ENCODE measurements at places on chromosomes 2 and 18. TPM values are rescaled to one million over a fixed set of nuclear protein-coding genes. Genes with fewer than 3 reads are reported as not detected.
A peak's percentile ranks its signal among the peaks of the same experiment; 100 is the strongest.

- no peak for DNase-seq
Measured at GRCh38 chr2:42875880-42876279, 83.5 kb upstream of the HAAO start.

- no peak for DNase-seq
Measured at GRCh38 chr18:44946529-44947113, 265.9 kb downstream of the SETBP1 start.

DNA sequence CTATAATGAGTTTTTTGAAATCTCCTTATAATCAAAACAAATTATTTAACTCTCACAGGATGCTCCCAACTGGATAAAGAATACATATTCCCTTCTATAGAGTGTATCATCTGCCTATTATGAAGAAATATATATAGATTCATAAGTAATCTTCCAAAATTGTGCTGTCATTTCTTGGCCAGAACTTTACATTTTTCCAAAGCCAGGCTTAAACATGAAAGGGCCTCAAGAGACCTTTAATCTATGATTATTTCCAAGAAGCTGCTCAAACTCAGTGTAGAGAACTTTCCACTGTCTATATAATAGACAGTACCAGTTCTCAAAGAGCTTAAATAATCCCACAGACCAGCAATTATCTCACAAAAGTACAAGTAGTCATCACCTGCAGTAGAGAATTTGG lies 211.0 kb downstream of the AKAIN1 start:
- DNase-seq, result no peak

GRCh38 chr2:111900859-111901258 lies 2.5 kb downstream of the MERTK start:
- DNase-seq, result peak; percentile 33

- DNase-seq, result no peak
Measured at GRCh38 chr2:230043461-230043860, 25.3 kb downstream of the SLC16A14 start.

- peak; percentile 53 for DNase-seq
Measured at GRCh38 chr2:3789256-3789655, 85.9 kb downstream of the DCDC2C start.

- no peak for DNase-seq
Measured at GRCh38 chr2:222421626-222422025, 2.7 kb upstream of the SGPP2 start.

GRCh38 chr2:160111951-160112798 lies 49.8 kb upstream of the PLA2R1 start:
- DNase-seq, result no peak

GRCh38 chr2:75047992-75048625 lies 89.7 kb downstream of the POLE4 start:
- peak; percentile 41 for DNase-seq

DNA sequence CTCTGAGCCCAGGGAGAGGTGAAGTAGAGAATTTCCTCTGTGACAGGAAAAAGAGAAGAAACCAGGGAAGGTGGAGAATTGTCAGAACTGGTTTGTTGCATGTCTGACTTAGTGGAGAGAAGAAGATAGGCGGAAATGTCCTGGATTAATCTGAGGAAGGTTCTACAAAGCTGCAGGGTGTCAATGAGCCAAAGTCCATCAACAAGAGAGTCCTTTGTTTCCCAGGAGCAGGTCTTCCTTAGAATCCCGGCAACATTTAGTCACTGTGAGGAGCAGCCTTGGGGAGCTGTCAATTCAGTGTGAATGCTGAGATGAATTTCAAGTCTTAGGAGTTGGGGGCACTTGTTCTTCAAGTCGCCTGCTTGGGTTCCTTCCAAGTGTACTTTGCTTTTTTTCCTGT lies 88.4 kb upstream of the CELF4 start:
- no peak for DNase-seq

- DNase-seq, result no peak
Measured at GRCh38 chr2:30656079-30656478, 151.2 kb downstream of the CAPN13 start.

- DNase-seq, result peak; percentile 79
Measured at GRCh38 chr2:67322353-67323001, 74.7 kb upstream of the ETAA1 start.

- no peak for DNase-seq
Measured at GRCh38 chr2:214575030-214575429, 164.2 kb downstream of the VWC2L start.

DNA sequence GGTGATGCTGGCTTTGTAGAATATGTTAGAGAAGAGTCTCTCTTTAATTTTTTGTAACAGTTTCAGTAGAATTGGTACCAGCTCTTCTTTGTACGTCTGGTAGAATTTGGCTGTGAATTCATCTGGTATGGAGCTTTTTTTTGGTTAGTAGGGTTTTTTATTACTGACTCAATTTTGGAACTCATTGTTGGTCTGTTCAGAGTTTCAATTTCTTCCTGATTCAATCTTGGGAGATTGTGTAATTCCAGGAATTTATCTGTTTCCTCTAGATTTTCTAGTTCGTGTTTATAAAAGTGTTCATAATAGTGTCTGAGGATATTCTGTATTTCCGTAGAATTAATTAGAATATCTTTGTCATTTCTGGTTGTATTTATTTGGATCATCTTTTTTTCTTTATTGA lies 943.5 kb downstream of the TRIB2 start:
- DNase-seq, result no peak

DNA sequence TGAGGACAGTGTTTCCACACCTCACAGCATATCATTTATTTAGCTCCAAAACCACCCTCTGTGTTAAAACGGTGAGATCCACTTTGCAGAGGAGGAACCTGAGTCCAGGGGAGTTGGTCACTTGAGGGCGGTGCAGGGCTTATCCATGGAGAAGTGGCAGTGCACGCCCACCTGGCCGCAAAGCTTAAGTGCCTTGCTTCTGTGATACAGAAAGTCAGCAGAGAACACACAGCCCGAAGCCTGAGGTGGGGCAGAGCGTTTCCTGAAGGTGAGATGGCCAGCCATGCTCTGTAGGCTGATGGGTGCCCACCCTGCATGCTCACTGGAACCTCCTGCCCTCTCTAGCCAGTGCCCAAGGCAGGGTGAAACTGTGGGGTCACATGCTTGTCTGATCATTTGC lies 87.3 kb downstream of the SH3RF3 start:
- DNase-seq, result no peak

DNA sequence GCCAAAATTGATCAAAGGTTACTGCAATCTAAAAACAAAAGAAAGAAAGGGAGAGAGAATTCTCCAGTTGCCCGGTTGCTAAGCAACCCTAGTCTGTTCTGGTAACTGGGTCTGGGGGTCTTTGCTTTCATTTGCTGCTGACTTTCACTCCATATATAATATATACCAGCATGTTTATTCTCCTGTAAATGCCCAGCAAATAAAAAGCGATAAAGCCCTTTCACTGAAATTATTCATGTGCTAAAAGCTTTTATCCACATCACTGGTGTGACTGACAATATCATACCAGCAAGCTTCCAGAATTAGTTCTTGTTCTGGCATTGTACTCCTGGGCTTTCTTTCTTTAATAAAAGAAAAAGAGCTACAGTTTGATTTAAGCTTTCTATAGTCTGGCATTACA lies 75.5 kb upstream of the ST8SIA3 start:
- no peak for DNase-seq

- DNase-seq, result peak; percentile 50
Measured at GRCh38 chr2:201644001-201644400, 698 bp upstream of the TMEM237 start.

GRCh38 chr2:1418566-1418965 lies 5.3 kb downstream of the TPO start:
- DNase-seq, result no peak

DNA sequence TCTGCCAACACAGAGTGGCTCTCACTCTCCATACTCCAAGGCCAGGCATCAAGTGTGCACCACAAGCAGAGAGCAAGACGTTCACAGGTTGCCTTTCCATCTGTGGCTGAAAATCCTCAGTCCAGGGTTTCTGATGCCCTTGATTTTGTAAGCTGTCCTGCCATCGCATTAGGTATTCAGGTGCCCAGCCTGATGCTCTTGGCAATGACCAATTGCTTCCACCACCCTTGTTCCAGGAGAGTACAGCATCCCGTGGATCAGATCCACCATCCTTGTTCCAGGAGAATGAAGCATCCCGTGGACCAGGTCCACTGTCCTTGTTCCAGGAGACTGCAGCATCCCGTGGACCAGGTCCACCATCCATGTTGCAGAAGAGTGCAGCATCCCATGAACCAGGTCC lies 133.4 kb upstream of the GPC1 start:
- no peak for DNase-seq

DNA sequence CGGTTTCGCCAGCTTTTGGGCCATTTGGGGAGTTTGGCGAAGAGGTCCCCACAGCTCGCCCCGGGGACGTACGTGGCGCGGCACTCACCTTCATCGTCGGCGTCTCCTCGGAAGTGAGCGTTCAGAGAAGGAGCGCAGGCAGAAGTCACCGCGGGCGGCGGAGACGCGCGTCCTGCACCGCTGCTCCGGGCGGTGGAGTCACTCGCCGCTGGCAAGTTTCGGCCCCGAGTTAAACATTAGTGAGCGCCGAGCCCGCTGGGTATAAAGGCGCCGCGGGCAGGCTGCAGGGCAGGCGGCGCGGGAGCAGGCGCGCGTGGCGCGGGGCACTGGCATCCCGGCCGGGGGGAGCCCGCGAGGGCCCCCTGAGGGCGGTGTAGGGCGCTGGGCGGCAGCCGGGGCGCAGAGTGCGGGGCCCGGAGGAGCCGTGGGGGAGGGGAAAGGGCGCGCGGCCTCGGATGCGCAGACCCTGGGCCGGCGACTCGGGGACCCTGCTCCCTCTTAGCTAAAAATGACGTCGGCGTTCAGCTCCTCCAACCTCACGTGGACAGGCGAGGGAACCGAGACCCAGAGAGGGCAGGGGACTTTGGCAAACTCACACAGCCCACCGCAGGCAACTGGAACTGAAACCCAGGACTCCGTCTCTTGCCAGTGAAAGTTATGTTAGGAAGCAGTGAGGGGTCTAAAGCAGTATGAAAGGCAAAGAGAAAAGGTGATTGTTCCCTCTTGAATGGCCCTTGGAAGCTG lies at the start of gene DPP4:
DPP4 (minus strand) TSS at position 328 of the 744 bp plus-strand sequence; CDS start at position 94, 234 bp downstream.
- no peak for DNase-seq

- DNase-seq, result peak; percentile 21
Measured at GRCh38 chr2:8821276-8822217, 15.9 kb downstream of the KIDINS220 start.

GRCh38 chr2:191009541-191010374 lies 4.2 kb downstream of the STAT1 start:
- DNase-seq, result peak; percentile 59

GRCh38 chr2:33277002-33277426 lies 199.4 kb upstream of the RASGRP3 start:
- DNase-seq, result no peak

- DNase-seq, result no peak
Measured at GRCh38 chr2:106867196-106867953, 18.6 kb downstream of the ST6GAL2 start.

GRCh38 chr2:8416849-8417832 lies 264.7 kb upstream of the ID2 start:
- DNase-seq, result no peak

DNA sequence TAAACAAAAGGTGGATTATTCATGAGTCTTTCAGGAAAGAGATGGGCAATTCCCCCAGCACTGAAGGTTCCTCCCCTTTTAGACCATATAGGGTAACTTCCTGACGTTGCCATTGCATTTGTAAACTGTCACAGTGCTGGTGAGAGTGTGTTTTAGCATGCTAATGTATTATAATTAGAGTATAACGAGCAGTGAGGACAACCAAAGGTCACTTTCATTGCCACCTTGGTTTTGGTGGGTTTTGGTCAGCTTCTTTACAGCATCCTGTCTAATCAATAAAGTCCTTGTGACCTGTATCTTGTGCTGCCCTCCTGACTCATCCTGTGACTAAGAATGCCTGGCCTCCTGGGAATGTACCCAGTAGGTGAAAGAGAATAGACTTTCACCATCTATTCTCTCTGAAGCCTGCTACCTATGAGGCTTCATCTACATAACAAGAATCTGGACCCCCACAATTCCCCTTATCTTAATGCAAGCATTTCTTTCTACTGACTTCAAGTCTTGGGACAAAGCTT lies 148.7 kb downstream of the CABLES1 start:
- peak; percentile 87 for DNase-seq

DNA sequence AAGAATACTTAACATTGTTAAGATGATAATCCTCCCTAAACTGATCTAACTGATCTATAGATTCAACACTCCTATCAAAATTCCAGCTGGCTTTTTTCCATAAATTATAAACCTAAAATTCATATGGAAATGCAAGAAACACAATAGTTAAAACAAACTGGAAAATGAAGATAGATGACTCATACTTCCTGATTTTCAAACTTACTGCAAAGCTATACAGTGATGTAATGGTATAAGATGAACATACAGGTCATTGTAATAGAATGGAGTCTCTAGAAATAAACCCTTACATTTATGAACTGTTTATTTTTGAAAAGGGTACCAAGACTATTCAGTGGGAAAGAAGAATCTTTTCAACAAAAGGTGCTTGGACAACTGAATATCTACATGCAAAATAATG lies 32.3 kb downstream of the UBXN4 start:
- peak; percentile 71 for DNase-seq

- DNase-seq, result peak; percentile 93
Measured at GRCh38 chr2:36367895-36368353, 12.3 kb downstream of the CRIM1 start.

DNA sequence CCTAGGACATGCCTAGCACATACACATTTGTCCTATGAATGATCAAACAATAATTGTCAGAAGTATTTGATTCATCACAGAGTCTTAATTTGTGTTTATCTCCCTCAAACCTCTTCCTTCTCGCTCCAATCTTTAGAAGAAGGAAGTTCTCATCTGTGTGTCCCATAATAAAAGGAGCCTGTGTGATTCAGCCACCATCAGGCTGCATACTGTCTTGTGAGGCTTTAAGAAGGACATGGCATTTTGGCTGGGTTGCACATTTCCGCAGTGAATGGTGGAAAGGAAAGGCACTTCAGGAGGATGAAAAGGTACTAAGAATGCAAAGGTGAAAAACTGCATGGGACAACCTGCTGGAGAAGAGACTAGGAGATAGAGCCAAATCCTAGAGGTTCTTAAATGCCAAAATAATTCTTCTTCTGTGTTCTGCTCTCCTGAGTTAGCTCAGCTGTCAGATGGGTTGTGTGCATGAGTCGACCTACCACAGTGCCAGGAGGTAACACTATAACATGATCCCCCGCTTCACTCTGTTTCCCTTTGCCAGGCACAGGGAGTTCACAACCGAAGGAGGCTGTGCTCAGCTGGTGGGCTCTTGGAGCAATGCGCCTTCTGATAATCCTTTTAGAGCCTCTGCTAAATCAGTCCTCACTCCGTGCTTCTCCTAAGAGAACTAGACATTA lies 120.1 kb downstream of the IRS1 start:
- no peak for DNase-seq

TMEM37 gene
- total RNA-seq, result not detected

TNS1 gene
- total RNA-seq, result 2.0 TPM

PAX3 gene
- not detected for total RNA-seq

GPAT2 gene
- 0.26 TPM for total RNA-seq

OR6B2 gene
- total RNA-seq, result not detected

ICA1L gene
- 2.3 TPM for total RNA-seq

VSNL1 gene
- total RNA-seq, result 0.64 TPM

POTEC gene
- total RNA-seq, result under 0.01 TPM

PJVK gene
- total RNA-seq, result 2.4 TPM

ITGA6 gene
- total RNA-seq, result 191 TPM

GBX2 gene
- total RNA-seq, result not detected

ALPP gene
- not detected for total RNA-seq

FIGN gene
- 1.4 TPM for total RNA-seq

PLCD4 gene
- total RNA-seq, result 1.2 TPM

SPATA3 gene
- total RNA-seq, result not detected

CLIP4 gene
- 102 TPM for total RNA-seq
